ENCODE measurements at places on chromosomes 6 and 20.

DNA sequence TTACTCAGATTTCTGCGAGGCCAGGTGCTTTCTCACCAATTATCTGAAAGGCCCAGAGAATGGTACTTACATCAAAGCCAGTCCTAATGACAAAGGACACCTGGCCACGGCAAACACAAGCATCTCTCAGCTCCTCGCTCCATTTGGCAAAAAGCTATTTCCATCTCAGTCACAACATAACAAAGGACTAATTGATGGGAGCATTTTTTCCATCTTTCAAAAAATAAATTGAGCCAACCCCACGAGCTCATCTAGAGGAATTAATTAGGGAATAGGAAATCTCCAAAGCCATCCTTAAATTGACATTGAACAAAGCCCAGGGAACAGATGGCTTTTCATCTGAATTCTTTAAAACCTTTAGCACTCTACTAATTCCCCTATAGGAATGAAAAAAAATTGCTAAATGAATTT is 236.7 kb downstream of the HAO1 start:
- no peaks in the 10 kb centered on the region for H3K4me1 ChIP-seq
- no peaks in the 10 kb centered on the region for H3K27me3 ChIP-seq
- no peak overlapping the region for H3K4me3 ChIP-seq
- H3K36me3 ChIP-seq, result no peaks in the 10 kb centered on the region
- DNase-seq, result no peak

- no peaks in the 10 kb centered on the region for H3K36me3 ChIP-seq
- peak overlapping the region; percentile 82 for H3K27ac ChIP-seq
- no peak overlapping the region for H3K4me3 ChIP-seq
- peaks cover 32% of the 10 kb centered on the region for H3K27me3 ChIP-seq
- DNase-seq, result no peak
- peaks cover 53% of the 10 kb centered on the region for H3K4me1 ChIP-seq
These were observed 9.1 kb upstream of the FOXP4 start for GRCh38 chr6:41536795-41537758.

DNA sequence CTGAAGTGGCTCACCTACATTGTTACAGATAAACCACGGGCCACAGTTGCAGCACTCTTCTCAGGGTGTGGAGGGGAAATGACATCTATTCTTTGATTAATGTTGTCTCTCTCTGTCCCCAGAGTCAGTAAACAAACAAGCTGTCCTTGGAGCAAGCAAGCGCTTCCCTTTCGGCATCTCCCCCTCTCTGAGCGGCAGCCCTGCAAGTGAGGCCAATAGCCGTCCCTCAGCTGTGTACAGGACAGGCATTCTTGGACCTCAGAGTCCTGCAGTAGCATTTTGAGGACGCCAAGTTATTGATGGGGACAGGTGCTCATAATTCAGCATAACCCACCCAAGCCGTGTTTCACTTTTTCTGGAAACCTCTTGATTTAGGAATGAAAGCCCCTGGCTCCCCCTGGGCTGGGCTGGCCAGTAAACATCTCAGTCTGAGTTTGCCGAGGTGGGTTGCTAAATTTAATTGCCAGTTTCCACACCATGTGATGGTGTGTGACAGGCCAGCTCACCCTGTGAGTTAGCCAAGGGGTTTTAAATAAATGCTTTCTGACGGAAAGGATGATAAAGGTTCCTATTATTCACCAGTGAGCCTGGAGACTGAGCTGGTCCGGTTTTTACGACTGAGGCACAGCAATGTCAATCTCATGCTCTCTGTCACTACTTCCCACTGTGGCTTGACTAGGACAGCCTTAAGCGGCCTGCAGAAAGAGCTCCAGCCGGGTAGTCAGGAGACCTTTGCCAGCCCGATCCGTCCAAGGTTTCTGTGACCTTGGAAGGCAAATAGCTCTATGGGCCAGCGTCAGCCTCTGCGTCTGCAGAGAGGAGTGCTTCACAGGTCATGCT is 214.8 kb upstream of the RREB1 start:
- no peak overlapping the region for H3K4me3 ChIP-seq
- H3K36me3 ChIP-seq, result no peaks in the 10 kb centered on the region
- DNase-seq, result no peak
- no peak overlapping the region for H3K27ac ChIP-seq
- no peaks in the 10 kb centered on the region for H3K4me1 ChIP-seq

DNA sequence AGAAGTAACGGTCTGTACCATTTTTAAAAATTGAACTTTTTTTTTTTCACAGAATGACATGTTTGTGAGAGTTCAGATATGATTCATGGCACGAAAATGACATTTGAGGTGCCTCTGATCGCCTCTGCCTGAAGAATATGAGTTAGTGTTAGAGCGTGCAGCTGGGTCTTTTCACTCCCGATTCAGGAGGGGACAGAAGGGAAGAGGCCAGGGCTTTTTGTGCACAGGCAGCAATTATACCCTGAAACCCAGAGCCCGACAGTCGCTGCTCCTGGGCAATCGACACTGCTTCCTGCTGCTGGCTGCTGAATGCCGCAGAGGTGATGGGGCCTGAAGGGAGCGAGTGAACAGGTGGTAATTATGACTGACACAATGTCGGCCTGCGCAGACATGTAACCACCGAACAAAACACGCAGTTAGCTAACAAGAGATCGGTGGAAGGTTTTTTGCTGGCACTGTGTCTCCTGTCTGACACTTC is 652.0 kb upstream of the NOX3 start:
- H3K27me3 ChIP-seq, result no peaks in the 10 kb centered on the region
- H3K4me1 ChIP-seq, result peaks cover 5% of the 10 kb centered on the region
- no peaks in the 10 kb centered on the region for H3K36me3 ChIP-seq
- H3K27ac ChIP-seq, result no peak overlapping the region
- H3K4me3 ChIP-seq, result no peak overlapping the region

- H3K4me1 ChIP-seq, result peaks cover 12% of the 10 kb centered on the region
- no peaks in the 10 kb centered on the region for H3K27me3 ChIP-seq
- no peak overlapping the region for H3K4me3 ChIP-seq
These were observed 62.8 kb upstream of the LRRC1 start for GRCh38 chr6:53731866-53732636.

DNA sequence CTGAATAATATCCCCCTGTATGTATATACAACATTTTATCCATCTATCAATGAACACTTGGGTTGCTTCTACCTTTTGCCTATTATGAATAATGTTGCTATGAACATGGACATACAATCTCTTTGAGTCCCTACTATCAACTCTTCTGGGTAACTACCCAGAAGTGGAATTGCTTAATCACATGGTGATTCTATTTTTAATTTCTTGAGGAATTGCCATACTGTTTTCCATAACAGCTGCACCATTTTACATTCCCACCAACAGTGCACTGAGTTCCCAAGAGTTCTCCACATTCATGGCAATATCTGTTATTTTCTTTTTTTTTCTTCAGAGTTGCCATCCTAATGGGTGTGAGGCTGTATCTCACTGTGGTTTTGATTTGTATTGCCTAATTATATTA is 88.3 kb downstream of the ZHX3 start:
- no peak overlapping the region for H3K4me3 ChIP-seq
- DNase-seq, result no peak
- no peak overlapping the region for H3K27ac ChIP-seq
- no peaks in the 10 kb centered on the region for H3K27me3 ChIP-seq
- peaks cover 22% of the 10 kb centered on the region for H3K4me1 ChIP-seq
- H3K36me3 ChIP-seq, result no peaks in the 10 kb centered on the region

- H3K4me3 ChIP-seq, result no peak overlapping the region
- H3K27ac ChIP-seq, result no peak overlapping the region
- DNase-seq, result no peak
- no peaks in the 10 kb centered on the region for H3K4me1 ChIP-seq
These were observed 26.3 kb upstream of the RAB23 start for GRCh38 chr6:57248311-57248895.

Measured in naive B cell (primary cell).